ENCODE measurements at places on chromosomes 13 and 19.

DNA sequence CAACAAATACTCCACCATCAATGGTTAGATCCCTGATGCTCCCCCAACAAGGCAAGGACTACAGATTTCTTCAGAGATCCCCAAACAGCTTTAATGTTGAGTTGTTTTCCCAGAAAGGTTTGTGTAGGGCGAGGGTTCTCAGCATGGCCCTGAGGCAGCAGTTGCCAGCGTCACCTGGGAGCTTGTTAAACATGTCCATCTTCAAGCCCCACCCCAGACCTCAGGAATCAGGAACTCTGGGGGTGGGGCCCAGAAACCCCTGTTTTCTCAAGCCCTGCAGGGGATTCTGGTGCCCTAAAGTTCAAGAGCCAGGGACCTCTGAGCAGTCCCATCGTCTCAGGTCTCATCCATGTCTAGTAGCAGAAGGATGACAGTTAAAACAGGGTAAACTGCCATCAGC is 9.6 kb downstream of the EFNB2 start:
- no peak for DNase-seq

DNA sequence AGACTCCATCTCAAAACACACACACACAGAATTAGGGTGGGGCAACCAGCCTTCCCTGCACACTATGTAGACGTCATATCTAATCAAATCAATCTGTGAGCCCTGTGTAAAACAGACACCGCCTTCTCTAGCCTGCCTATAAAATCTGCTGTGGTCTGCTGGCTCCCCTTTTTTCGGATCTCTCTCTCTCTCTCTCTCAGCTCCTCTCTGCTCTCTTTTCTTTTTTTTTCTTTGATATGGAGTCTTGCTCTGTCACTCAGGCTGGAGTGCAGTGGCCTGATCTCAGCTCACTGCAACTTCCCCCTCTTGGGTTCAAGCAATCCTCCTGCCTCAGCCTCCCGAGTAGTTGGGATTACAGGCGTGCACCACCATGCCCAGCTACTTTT is 11.8 kb upstream of the CD70 start:
- DNase-seq: no peak

DNA sequence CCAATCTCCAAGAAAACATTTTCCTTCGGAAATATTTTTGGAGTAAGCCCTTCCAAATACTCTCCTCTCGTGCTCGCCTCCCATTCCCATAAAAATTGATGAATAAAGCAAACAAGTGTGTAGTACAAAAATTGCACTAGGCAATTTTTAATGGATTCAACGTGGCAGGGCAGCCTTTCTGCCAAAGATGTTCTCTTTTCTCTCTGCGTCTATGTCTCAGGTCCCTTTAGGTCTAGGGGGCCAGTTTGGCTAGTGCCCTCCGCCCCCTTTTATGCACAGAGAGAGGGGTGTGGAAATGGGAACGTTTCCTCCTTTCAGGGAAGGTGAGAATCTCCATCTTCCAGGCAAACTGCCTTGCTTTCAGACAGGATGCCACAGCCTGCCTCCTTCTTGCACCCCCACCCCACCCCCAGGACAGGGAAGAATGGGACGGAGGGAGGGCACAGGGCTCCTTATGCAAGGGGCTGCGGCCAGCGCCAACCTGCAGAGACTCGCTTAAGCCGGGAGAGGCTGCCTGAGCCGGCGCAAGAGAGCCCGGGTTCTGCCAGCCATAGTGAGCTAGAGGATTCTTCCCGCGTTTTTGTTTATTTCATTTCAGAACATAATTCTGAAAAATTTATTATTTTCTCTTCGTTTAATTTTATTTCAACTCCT is 2.7 kb upstream of the ZIC2 start:
- DNase-seq: no peak

GRCh38 chr19:4823577-4823976 is 7.9 kb downstream of the TICAM1 start:
- DNase-seq: no peak

DNA sequence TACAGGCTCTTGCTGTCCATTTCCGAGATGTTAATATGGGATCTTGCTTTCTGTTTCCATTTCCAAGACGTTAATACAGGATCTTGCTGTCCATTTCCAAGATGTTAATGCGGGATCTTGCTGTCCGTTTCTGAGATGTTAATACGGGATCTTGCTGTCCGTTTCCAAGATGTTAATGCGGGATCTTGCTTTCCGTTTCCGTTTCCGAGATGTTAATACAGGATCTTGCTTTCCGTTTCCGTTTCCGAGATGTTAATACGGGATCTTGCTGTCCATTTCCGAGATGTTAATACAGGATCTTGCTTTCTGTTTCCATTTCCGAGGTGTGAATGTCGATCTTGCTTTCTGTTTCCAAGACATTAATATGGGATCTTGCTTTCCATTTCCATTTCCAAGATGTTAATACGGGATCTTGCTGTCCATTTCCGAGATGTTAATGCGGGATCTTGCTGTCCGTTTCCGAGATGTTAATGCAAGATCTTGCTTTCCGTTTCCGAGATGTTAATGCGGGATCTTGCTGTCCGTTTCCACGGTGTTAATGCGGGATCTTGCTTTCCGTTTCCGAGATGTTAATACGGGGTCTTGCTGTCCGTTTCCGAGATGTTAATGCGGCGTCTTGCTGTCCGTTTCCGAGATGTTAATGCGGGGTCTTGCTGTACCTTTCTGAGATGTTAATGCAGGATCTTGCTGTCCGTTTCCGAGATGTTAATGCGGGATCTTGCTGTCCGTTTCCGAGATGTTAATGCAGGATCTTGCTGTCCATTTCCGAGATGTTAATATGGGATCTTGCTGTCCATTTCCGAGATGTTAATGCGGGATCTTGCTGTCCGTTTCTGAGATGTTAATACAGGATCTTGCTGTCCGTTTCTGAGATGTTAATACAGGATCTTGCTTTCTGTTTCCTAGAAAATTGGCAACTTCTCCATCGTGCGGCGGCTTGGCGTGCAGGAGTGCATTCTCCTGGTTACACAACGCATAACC is 38.3 kb downstream of the PEX11G start:
- DNase-seq: no peak

DNA sequence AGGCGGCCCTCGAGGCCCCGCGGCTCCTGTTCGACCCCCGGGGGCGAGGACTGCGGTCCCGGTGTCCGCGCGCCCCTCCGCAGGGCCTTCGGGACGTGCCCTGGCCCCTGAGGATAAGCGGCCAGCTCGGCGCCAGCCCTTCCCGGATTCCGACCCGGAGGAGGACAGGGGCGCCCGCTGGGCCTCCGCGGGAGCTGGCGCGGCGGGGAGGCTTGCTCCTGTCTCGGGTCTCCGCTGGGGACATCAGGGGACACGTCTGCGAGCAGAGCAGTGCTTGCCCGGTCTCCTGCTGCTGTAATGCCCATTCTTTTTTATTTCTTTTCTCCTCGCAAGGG is 829 bp downstream of the B3GLCT start:
- DNase-seq: no peak

DNA sequence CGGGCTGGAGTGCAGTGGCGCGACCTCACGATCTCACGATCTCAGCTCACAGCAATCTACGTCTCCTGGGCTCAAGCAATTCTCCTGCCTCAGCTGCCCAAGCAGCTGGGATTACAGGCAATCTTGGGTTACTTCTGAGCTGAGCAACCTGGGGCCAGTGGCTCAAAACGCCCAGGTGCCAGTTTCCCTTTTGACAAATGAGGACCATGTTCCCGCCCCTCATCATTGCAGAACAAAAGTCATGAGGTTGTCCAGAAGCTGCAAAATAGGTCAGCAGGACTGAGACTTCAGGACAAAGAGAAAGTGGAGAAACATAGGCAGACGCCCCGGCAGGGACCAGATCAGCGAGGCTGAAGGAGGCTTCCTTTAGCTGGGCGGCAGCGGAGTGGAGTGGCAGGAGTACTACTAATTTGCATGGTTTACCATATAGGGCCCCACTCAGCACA is 3.3 kb upstream of the ADGRE5 start:
- DNase-seq: no peak

Measured in stimulated activated CD4-positive, alpha-beta T cell treated with anti-CD3 and anti-CD28 coated beads, TNF-alpha, amount 100 ng/mL, for 1 hour (primary cell).